ENCODE measurements at places on chromosomes 1 and 21.
A peak's percentile ranks its signal among the peaks of the same experiment; 100 is the strongest.

GRCh38 chr1:231985296-231986023 is 358.9 kb downstream of the DISC1 start:
- no peak for ATAC-seq

- peak; percentile 52 for ATAC-seq
These were observed 62.7 kb upstream of the IPO9 start for GRCh38 chr1:201766131-201766866.

- no peak for ATAC-seq
These were observed 164.1 kb downstream of the GALNT2 start for GRCh38 chr1:230230948-230231773.

DNA sequence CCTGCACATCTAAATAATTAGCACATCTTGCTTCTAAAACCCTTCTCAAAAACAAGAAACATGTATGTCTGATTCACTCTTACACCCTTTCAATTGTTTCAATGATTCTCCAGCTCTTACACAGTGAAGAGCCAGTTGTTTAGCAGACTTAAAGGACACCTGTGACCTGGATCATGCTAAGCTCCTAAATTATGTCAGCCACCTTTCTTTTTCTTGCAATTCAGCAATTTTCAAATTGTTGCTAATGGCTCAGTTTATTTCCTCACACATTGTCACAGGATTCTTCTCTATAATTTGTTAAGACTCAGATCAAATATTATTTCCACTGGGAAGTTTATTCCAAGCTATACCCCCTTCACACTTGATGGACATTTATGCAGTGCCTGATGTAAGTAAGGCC is 413.2 kb downstream of the PLA2G4A start:
- ATAC-seq, result no peak

- ATAC-seq, result no peak
These were observed 5.4 kb upstream of the PGBD5 start for GRCh38 chr1:230431527-230431926.

GRCh38 chr1:27787895-27788294 is 14.9 kb downstream of the STX12 start:
- ATAC-seq, result peak; percentile 47

DNA sequence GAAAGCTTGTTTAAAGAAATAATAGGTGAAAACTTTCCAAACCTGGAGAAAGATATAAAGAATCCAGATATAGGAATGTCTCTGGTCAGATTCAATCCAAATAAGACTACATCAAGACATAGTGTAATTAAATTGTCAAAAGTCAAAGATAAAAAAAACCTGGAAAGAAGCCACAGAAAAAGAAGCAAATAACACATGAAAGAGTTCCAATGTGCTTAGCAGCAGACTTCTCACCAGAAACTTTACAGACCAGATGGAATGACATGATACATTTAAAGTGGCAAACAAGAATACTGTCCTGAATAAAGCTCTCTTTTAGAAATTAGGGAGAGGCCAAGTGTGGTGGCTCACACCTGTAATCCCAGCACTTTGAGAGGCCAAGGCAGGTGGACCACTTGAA is 1039.9 kb downstream of the KCNT2 start:
- ATAC-seq, result no peak

GRCh38 chr1:38115682-38116202 is 69.1 kb upstream of the POU3F1 start:
- no peak for ATAC-seq

DNA sequence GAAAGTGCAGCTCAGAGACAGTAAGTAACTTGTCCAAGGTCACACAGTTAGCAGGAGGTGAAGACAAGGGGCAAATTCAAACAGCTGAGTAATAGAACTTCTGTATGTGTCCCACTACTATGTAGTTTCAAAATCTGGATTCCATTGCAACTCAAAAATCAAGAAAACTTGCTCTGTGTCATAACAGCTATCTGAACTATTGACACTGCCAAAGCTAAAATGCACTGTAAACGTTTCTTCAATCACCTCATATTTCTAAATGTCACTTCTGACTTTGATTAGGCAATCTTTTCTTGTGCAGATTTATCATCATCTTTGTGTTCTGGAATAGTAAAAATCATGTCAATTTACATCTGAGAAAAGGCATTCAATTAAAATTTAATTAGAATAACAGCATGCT is 957.6 kb downstream of the MRPL39 start:
- ATAC-seq, result no peak

Measured in esophagus mucosa (tissue), 1 donor.